CD4-positive, CD25-positive, alpha-beta regulatory T cell (primary cell): ENCODE measurements at places on chromosomes 13 and 19. TPM values are rescaled to one million over a fixed set of nuclear protein-coding genes. Genes with fewer than 3 reads are reported as not detected.

The CACNG7 gene
- total RNA-seq: not detected

The PBX4 gene
- total RNA-seq: 85.3 TPM

The CEACAM6 gene
- not detected for total RNA-seq

The SPC24 gene
- total RNA-seq: 3.2 TPM

The ZNF614 gene
- 5.1 TPM for total RNA-seq

The SIGLEC8 gene
- not detected for total RNA-seq

The ODAD3 gene
- not detected for total RNA-seq

The APOC1 gene
- total RNA-seq: not detected

DNA sequence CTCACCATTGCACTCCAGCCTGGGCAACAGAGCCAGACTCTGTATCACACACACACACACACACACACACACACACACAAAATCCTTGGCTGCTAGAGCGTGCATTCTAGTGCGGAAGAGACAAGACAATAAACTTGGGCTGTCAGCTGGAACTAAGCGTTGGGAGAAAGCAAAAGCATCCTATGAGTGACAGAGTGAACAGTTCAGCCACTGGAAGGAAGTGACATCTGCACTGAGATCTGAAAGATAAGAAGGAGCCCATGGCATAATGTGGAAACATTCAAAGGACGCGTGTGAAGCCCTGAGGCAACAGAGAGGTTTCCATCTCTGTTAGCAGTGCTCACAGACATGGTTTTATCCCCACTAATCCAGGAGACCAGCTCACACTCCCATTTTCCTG is 3.5 kb upstream of the SLC1A5 start:
- peak; percentile 6 for DNase-seq

DNA sequence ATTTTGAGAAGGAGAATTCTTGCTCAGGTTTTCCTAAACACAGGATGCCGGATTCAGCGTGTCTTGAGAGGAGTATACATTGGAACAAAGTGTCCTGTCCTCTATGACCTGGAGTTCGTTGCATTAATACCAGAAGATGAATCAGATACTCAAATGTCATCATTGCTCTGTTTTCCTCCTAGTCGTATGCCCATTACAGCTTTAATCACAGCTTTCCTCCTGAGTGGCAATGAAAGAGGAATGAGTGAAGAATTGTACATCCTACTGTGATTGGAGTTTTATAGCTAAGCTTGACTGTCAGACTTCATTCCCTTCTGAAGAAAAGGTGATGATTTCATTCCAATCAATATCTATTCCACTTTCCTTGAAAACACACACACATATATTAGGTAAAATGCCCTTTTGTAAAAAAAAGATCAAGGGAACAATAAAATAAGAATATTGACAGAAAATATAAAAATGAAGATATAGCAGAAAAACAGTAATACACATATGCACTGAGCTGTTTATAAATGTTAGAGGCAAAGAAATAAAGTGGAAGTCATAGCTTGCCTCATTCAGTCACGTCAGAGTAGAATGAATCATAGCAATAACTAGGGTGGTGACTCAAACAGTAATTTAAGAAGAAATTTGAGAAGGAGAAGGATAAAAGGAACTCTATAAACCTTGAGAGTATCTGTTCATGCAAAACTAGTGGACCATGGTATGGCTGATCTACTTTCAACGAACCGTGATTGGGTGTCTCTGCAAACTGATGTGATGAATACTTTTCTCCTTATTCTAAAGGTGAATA is 501.5 kb downstream of the SUCLA2 start:
- no peak for DNase-seq

GRCh38 chr19:33933931-33934330 is 137.3 kb downstream of the KCTD15 start:
- DNase-seq: no peak

DNA sequence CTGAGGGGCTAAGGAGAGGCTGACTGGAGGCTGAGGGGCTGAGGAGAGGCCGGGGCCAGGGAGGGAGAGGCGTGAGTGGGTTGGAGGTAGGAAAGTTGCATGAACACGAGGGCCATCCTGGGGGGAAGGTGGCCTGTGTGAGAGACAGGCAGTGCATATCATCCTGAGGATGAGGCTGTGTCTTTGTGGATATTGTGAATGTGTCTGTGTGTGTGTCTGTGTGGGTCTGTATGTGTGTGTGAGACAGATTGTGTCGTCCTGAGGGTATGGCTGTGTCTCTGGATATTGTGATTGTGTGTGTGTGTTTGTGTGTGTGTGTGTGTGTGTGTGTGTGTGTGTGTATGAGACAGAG is 422 bp downstream of the ZNF71 start:
- no peak for DNase-seq

- DNase-seq: no peak
Measured at GRCh38 chr13:21054313-21054712, 7.1 kb downstream of the LATS2 start.
